ENCODE measurements at places on chromosomes 1 and 21.

DNA sequence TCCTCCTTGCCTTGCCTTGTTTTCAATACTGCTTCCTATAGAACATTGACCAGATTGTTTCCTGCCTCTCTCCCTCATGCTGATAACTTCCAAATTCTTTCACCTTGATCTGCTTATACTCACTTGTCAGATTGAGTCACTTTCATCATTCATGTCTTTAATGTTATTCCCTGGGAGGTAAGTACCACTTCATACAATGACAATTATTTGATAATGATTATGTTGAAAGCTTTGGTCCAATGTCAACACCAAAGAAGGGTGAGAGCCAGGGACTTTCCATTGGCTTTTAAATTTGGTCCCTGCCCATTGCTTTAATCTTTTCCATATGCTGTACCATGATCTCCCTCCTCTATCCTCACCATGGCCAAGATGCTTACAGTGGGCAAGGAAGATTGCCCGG lies 137.4 kb downstream of the SYT2 start:
- no peak for DNase-seq

DNA sequence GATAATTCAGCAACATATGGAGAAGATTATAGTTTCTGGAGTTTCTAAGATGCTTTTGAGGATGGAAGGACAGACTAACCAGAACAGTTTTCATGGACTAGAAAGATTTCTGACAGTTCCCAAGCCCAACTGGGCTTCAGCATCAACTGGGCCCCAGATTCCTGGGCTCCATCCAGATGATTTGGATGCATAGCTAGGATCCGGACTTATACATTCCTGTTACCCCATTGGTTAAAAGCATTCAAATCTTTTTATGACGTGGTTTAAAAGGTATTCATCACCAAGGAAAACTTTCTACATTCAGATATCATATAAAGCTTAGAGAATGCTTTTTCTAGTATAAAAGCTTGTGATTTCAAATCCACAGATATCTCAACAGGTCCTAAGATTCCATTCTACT lies 29.7 kb downstream of the TSHB start:
- DNase-seq, result no peak

DNA sequence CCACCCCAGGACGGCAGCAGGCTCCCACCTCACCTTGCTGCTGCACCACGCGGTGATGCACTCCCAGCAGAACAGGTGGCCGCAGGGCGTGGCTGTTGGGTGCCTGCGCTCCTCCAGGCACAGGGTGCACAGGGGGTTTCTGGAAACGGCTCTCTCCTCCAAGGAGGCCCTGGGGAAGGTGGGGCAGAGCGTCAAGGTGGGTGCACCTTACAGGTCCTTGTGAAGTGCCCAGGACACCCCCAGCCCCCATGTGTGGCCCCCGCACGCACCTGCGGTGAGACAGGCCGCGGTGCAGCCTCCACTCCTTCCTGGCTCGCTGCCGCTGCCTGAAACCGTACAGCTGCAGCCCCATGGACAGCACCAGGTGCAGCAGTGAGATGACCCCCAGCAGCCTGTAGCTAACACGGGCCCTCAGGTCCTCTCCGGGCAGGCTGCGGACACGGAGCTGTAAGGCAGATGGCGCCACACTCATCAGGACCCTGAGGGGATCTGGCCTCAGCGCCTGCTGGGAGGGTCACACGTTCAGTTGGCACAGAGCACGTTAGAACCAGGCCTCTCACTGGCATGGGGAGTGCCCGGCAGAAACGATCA lies 5.8 kb downstream of the PEX10 start:
- DNase-seq, result no peak

- no peak for DNase-seq
Measured at GRCh38 chr21:18468790-18469189, 65.2 kb upstream of the TMPRSS15 start.

DNA sequence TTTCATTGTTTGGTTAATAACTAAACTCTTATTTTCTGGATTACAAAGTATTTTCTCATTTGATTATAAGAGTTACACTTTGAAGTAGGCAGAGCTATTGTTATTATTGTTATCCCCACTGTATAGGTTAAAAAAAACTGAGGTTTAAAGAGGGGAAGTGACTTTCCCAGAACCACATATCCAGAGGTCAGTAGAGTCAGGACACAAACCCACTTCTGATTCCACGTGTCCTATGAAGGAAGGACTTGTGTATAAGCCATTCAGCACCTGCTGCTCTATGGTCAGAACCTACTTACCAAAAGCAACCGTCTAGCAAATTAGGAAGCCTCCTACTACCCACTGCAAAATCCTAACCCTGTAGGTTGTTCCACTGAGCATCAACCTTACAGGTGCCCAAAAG lies 291.3 kb downstream of the TM2D1 start:
- no peak for DNase-seq

DNA sequence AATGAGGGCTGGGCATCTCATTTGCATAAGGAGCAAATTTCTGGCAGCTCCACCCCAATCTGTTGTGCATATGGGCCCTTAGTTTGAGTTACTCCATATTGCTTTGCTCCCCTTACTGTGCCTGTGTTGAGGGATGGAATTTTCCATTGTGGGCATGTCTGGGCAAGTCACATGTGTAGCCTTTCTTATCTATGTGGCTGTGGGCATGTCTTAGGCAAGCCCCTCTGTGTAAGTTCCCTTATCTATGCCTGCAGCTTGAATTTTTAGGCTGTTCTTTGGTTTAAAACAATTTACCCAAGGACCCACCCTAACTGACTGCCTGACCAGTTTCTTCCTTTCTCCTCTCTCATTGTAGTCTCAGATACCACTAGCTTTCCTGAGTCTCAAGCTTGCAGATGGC lies 405.7 kb upstream of the NCAM2 start:
- no peak for DNase-seq

DNA sequence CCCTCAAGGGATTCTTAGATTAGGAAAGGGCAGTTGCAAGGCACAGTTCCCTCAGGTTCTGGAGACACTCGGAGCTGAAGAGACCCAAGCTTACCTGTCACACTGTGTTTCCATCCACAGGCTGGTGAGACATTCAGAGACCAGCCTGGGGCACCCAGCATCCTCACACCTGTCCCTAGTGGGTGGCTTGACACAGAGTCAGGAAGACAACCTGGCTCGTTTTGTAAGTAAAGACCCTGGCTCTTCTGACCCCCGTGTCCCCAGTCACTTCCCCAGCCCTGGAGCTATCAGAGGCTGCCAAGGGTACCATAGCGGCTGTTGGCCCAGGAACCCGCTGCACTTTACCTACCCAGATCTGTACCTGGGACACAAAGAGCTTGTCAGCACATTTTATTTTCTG lies 409.8 kb downstream of the MATN1 start:
- no peak for DNase-seq

Measured in occipital lobe (tissue), 3 donors.